ENCODE measurements at places on chromosomes 12 and 14.

DNA sequence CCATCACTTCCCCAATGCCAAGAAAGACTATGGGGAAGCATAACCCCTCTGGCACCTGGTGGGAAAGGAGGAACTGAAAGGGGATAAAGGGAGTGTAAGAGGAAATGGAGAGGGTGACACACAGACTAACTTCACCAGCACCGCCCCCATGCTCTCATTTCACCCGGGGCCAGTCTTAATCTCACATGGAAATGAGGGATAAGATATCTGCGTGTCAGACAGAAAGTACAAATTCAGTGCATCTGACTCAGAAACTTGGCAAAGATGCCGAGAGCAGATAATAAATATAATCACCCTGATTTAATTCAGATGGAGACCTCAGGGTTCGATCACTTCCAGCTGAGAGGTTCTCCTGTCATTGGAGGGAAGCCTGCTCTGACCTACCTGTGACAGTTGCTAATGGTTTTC lies 191.6 kb downstream of the DUSP6 start:
- DNase-seq: peak; percentile 91

GRCh38 chr14:105880616-105881015 lies 354.2 kb downstream of the TMEM121 start:
- DNase-seq: no peak

DNA sequence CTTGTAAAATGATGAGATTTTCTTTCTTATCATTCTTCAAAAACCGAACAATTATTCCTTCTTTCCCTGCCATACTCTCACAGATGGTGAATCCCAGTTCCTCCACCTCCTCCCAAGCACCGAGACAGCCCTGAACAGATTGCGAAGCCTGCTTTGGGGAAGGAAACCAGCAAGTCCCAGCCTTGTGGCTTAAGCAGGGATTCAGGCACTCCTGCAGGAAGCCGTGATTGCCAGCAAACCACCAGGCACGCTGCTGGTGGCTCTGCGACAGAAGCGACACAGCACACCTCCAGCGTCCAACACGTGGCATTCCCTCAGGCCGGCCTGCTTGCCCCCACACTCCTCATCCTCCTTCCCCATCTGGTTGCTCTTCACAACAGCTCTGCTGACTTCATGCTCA lies 237.7 kb downstream of the GXYLT1 start:
- DNase-seq: no peak

- no peak for DNase-seq
These were observed 239.1 kb downstream of the ALX1 start for GRCh38 chr12:85519163-85519562.

DNA sequence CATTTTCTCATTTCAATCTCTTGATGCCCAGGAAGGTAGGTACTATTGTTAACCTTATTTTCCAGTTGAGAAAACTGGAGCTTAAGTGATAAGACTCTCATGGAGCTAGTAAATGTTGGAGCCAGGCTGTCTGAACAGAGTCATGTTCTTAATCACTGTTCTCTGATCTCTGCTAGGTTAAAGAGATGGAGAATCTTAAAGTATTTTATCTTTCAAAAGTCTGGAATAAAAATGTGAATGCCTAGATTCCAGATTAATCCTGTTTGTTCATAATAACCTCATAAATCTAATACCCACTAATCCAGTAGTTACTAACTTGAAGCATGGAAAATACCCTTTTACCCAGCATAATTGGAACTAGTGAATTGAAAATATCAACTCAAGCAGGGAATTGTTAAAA lies 341.0 kb upstream of the RGS6 start:
- no peak for DNase-seq
